Activated B cell treated with CpG ODN at 0.5 μM for 24 hours (primary cell): ENCODE measurements at places on chromosomes 2 and 18. TPM values are rescaled to one million over a fixed set of nuclear protein-coding genes. Genes with fewer than 3 reads are reported as not detected.
A peak's percentile ranks its signal among the peaks of the same experiment; 100 is the strongest.

DNA sequence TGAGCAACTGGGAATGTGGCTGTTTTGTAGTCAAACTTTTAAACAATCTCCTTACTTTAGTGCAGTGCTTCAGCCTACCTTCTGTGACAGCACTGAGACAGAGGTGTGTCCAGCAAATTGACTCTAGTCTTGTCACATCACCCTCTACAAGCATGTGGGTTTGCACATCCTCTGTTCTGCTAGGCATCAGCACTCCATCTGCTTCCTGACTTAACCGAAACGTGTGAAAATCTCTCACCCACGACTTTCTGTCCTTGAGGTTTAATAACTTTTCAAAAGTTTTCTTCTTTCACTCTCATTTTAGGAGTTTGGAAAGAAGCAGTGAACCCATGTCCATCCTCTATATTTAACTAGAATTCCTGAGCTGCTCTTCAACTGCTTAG, 42.6 kb downstream of the TTR start:
- no peak for DNase-seq

- no peak for DNase-seq
These were observed 39.6 kb upstream of the PGAP1 start for GRCh38 chr2:196966061-196966460.

CSRNP3 gene
- not detected in 2 replicates for total RNA-seq

DNA sequence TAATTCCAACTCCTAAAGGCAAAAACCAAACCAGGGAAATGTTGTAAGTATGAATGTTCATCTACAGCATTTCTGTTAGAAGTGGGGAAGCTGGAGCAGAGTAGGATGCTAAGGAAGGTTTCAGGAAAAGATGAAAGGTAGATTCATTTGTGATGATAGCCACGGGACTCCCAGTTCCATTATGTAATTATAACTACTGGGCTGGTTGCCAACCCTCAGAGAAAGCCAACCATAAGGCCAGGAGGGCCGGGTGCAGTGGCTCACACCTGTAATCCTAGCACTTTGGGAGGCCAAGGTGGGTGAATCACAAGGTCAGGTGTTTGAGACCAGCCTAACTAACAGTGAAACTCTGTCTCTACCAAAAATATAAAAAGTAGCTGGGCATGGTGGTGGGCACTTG, 288.9 kb upstream of the ETAA1 start:
- DNase-seq: no peak

- DNase-seq: no peak
These were observed 794 bp upstream of the CHCHD5 start for GRCh38 chr2:112583497-112584133.

DNA sequence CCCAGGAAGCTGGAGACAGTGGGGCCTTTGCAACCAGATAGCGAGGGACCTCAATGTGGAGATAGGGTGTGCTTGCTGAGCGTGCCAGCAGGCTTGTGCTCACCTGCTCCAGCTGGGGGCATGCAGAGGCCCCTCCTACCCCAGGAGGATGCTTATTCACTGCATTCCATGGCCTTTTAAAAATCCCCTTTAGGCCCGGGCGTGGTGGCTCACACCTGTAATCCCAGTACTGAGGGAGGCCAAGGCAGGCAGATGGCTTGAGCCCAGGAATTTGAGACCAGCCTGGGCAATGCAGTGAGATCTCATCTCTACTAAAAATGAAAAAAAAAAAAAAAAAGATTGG, 54.5 kb downstream of the ODC1 start:
- no peak for DNase-seq

- no peak for DNase-seq
These were observed 17.8 kb upstream of the ATL2 start for GRCh38 chr2:38394903-38395341.

DNA sequence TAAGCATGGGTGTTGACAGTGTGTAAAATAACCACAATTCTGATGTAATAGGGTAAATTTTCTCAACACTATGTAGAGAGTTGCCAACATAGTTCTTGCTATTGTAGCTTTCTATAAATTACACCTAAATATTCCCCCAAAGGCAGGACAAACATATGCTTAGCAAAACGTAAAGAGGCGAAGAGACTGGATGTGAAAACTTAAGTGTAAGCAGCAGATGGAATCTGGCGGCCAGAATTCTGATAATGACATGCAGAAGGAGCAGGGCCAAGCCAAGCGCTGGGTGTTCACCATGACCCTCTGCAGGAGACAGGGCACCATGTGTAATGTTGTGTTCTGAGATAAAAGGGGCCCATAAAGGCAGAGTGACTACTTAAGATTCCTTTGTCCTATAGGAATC, 105.2 kb upstream of the ZNF521 start:
- no peak for DNase-seq

FHL2 gene
- 0.16 and 0.27 TPM in 2 replicates for total RNA-seq

DNA sequence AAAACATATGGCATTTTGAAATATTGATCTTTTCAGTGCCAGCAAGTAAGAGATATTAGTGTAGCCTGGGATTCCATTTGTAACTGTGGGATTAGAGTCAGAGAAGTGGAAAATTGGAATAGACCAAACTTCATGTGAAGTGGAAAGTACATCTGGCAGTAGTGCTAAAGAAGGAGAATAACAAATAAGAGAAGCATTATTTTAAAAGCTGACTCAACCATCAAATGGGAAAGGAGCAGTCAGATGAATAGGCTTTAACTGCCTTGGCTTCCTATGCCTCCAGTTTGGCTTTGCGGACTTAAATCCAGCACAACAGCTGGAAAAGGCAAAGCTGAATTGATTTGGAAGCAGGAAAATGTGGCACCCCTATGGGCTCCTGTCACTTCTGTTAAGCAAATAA, 623.1 kb downstream of the TSN start:
- DNase-seq: no peak

GRCh38 chr2:27380626-27381545, at the start of gene ZNF513:
Gene ZNF513, minus strand, starts transcription at chr2:27380734. Its CDS starts 208 bp downstream, at chr2:27380526.
- DNase-seq: peak; percentile 85

- DNase-seq: no peak
These were observed 56.9 kb downstream of the FBXO11 start for GRCh38 chr2:47849368-47849767.

ANKRD23 gene
- 6.1 and 7.3 TPM in 2 replicates for total RNA-seq

XPO1 gene
- 183 and 217 TPM in 2 replicates for total RNA-seq

DNA sequence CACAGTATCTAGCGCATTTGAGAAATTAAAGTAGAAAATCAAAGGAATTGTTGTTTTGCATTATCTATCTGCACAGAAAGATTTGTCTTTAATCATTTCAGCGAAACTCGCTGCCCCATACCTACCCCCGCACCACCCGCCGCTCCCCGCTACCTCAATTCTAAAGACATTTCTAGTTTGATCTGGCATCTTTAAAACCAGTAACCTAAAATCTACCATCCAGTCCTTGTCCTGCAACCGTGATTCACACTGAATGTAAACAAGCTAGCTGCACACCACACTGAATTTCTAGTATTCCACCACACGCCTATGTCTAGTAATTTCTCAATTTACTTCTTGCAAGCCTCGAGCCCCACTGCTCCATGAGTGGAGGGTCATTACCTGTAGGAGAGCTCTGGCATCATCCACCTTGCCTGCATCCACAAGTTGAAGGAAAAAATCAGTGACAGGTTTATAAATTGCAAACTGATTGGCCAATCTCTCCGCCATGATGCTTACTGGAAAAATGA, 60.1 kb downstream of the ABCG8 start:
- DNase-seq: no peak

- no peak for DNase-seq
These were observed 29.9 kb downstream of the HPCAL1 start for GRCh38 chr2:10332402-10333246.

CFAP65 gene
- total RNA-seq: not detected in 2 replicates

GRCh38 chr2:29780906-29781305, 140.5 kb downstream of the ALK start:
- no peak for DNase-seq

- no peak for DNase-seq
These were observed 104.7 kb downstream of the LRATD1 start for GRCh38 chr2:14737201-14737600.

DNA sequence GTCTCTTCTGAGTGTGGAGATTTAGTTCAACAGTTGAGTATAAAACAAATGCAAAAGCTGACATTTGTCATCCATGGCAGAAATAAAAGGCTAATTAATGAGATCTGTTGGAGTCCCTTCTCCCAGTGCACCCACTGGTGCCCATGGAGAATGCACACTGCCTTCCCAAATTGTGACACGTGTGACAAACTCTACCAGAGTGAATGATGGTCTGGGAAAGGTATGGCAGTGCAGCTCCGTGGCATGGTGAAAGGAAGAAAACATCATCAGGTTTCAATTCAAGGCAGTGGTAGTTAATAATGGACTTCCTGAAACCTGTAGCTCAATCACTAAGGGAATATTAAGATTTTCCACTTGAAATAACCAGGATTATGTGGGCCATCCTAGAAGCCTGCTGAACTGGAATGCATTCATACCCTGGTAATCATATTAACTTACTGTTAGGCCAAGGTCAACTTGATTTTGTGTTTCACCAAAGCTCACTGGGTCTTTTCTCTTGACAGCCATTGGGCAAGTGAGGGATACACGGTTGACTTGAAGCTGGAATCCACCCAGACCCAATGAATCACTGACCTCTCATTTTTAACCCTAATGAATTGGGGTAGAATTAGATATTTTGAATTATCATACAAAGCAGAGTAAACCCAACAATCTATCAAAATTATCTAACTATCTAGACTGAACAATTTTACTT, 167.6 kb downstream of the AFF3 start:
- DNase-seq: no peak

- no peak for DNase-seq
These were observed 65.6 kb downstream of the CACNB4 start for GRCh38 chr2:152033011-152033925.

DNA sequence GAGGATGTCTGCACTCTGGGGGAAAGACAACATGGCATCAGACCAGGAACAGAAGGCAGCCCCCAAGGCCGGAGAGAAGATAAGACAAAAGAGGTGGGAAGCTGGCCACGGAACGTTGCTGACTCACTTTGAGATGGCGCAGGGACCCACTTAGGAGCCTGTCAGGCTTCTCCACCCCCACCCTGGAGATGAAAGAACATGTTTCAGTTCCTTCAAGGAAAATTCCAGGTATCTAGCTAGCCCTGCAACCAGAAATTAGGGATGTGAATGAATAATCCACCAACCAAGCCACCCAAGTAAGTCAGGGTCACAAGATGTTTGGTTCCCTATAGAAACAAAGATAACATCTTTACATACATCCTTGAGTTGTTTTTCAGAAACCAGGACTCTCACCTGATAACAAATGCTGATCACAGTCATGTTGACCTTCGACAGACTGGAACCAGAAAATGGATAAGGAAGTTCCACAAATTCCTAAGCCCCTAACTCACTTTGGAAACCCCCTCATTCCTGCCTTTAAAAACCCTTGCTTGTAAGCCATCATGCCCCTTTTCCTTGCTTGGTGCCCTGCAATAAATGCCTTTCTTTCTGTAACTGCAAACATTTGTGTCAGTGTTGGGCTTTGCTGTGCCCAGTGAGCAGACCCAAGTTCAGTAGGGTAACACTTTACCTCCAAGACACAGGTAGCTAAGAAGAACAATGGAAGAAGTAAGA, 31.9 kb downstream of the PSTPIP2 start:
- no peak for DNase-seq

DNA sequence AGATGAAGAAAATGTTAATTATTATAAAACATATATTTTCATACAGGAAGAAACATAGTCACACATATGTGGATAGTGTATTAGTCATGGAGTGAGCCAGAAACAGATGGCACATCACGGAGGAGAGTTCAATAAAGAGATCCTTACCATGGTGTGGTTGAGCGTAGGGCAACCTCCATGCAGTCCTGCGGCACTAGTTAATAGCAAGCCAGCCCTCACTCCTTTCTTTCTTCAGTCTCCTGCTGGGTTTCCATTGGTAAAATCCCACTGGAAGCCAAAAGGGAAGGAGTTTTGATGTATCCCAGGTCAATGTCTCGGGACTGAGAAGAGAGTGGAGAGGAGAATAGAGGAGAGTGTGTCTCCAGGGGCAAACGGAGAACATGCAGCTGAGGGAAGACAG, 328.1 kb downstream of the NR4A2 start:
- no peak for DNase-seq

- no peak for DNase-seq
These were observed 761.2 kb upstream of the ACVR2A start for GRCh38 chr2:147083664-147084063.

GRCh38 chr18:59810183-59810582, 89.6 kb upstream of the PMAIP1 start:
- DNase-seq: no peak
